Posterior vena cava (tissue), 2 donors: ENCODE measurements at places on chromosomes 6 and 20.
A peak's percentile ranks its signal among the peaks of the same experiment; 100 is the strongest.

DNA sequence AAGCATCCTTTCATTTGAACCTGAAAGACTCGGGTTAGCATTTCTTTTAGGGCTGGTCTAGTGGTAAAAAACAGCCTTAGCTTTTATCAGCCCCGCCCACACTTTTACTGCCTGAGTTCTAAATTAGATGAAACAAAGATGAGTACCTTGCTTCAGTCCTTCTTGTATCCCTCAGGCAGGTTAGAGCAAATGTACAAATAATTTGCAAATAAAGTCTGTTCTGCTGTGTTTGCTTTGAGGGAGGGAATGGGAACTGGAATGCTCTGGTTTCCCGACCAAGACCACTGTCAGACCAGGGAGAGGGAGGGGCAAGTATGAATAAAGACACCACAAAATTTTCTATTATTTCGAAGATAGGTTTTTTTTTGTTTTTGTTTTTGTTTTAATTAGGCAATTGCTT is 85.5 kb upstream of the FLRT3 start:
- no peak for DNase-seq

GRCh38 chr20:33418033-33418432 is 16.7 kb upstream of the CDK5RAP1 start:
- DNase-seq: no peak

DNA sequence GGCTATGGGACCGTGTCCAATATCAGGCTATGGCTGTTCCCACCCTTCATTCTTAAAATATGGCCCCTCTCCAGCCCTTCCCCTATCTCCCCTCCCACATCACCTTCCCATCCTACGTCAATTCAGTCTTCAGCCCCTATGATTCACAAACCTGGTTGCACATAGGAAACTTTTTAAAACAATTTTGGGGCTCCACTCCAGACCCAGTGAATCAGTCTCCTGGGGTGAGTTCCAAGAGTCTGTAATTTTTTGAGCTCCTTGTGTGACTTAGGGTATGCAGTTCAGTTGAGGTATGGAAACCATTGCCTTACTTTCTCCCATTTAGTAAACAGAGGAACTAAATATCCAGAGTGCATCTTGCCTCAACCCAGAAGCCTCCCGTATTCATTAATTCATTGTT is 5.5 kb downstream of the HNF4A start:
- no peak for DNase-seq

DNA sequence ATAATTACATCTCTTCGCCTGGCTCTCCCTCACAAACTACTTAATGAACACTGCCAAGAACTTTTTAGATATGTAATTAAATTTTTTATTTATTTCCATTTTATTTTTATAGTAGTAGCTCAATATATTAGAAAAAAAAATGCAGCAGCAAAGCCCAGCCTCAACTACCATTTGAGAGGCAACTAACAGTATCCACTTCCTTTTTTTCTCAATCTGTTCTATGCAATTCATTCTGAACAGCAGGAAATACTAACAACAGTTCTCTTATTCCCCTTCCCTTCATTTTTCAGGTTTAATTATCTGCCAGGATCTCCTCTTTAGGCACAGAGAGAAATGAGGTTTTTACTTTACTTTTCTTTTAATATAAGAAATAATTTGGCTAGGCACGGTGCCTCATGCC is 112.7 kb downstream of the ZNF217 start:
- DNase-seq: no peak

- DNase-seq: peak; percentile 72
Observed at GRCh38 chr6:35218021-35218420, 4.3 kb downstream of the SCUBE3 start.

GRCh38 chr6:27135087-27135657 is 112.3 kb upstream of the PRSS16 start:
- DNase-seq: no peak

- DNase-seq: no peak
Observed at GRCh38 chr20:16208443-16208842, 364.8 kb downstream of the KIF16B start.

DNA sequence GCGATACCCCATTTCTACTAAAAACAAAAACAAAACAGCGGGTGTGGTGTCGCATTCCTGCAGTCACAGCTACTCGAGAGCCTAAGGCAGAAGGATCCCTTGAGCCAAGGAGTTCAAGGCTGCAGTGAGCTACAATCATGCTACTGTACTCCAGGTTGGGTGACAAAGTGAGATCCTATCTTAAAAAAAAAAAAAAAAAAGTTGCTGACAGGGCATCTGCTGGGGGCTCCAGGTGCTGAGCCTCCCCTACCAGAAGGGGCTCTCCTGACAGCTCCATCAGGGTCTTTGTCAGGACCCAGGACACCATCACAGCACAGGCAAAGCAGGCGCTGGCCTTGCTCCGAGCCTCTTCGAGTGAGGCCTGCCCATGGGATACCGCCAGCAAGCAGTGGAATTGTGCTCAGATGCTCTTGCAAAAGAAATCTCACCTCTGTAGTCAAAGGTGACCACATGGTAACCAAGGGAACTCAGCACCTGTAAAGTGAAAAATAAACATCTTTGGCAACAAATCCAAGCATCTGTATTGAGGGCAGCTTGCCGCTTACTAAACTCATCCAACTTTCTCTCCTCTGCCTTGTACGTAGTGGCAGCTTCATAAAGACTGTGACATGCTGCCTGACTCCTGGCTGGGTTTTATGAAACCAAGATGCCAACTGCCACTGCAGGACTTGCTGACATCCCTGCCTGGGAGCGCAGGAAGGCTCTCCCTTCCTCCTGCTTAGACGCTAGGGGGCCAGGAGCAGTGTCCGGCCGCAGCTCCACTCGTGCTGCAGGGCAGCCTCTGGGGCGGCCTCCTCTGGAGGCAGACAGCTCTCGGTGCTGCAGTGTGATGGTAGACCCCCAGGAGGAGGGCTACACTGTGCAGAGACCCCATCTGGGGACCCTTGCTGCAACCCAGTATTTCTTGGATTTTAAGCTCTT is 66.9 kb downstream of the PYGB start:
- peak; percentile 52 for DNase-seq

DNA sequence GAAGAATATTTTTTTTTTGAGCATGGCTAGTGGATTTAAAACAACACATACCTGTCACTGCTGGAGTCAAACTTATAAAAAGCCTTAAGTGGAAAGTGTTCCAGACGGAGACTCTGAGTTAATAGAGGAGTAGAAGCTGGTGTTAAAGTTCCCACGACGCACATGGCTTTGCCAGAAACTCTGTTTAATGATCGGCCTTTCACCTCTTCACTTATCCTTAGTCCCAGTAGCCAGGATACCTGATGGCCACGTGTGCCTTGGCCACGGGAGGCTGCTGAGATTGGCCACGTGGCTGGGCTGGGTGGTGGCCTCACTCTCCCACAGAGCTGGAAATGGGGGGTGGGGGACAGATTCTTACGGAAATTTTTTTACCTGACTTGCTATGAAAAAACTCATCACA is 333.1 kb downstream of the ZFAND3 start:
- no peak for DNase-seq

DNA sequence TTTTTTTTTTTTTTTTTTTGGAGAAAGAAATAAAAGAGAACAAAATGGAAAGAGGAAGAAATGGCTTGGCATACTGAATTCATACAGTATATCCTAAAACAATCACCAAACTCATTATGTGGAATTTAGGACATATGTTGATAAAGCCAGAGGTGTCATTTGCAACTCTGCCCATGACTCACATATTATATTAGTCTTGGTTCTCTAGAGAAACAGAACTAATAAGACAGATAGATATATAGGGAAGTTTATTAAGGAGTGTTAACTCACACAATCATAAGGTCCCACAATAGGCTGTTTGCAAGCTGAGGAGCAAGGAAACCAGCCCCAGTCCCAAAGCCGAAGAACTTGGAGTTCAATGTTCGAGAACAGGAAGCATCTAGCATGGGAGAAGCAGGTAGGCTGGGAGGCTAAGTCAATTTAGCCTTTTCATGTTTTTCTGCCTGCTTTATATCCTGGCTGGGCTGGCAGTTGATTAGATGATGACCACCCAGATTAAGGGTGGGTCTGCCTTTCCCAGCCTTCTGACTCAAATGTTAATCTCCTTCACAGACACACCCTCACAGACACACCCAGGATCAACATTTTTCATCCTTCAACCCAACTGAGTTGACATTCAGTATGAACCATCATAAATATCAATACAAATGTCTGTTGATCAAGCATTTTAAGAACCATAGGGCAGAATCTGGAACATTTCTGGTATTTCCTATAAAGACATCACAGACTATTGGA is 102.3 kb downstream of the UBE3D start:
- no peak for DNase-seq

DNA sequence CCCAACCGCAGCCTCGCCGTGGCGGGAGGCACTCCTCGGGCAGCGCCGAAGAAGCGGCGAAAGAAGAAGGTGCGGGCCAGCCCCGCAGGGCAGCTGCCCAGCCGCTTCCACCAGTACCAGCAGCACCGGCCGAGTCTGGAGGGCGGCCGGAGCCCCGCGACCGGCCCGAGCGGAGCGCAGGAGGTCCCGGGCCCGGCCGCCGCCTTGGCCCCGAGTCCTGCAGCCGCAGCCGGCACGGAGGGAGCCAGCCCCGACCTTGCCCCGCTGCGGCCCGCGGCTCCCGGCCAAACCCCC is 525 bp downstream of the PNRC1 start:
- DNase-seq: no peak

DNA sequence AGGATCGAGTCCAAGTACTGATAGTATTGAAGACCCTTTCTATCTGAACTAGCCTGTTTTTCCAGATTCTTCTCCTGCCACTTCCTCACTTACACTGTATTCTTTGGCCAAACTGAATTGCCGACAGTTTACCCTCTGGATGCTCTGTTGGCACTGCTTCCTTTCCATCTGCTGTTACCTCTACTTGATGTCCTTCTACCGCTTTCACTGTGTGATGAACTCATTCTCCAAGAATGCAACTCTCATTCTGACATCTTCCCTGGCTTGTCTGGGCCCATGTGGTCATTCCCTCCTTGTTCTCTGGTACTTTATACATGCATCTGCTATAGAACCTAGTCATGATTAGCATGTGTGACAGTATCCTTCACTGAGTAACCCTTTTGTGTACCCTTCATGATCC is 16.3 kb downstream of the RPRD1B start:
- no peak for DNase-seq

DNA sequence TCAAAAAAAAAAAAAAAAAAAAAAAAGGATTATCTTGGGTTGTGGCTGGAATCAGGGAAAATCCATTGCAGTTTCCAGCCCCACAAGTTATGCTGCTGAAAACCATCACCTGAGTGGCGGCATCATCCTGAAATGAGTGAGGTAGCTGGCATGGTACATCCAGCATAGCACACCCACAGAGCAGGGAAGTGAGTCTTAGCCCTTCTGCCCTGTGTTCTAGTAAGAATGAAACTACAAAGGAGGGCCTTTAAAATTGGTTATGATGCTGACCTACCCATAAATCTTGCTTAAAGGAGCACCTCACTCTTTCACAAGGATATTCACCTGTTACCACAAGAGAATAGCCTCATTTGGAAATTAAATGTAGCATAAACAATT is 119.2 kb downstream of the NFATC2 start:
- DNase-seq: no peak

GRCh38 chr6:111759836-111760785 is 113.1 kb downstream of the FYN start:
- no peak for DNase-seq

DNA sequence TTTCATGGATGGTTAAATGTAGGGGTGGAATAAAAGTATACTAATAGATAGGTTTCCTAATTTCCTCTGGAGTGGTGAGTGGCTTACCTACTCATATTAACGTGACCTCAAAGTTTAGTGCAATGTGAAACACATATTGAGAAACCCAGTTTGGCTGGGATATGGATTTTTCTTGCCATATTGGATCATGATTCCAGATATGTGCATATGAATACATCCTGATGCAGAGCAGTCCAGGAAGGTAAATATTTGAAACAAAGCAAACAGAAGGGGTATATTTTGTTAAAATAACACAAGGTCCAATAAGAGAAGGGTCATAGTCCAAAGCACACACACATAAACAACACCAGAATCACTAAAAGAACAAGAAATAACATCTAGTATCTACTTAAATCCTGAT is 608.1 kb downstream of the PKHD1 start:
- no peak for DNase-seq

GRCh38 chr6:3351105-3351676 is 92.4 kb downstream of the PSMG4 start:
- peak; percentile 36 for DNase-seq

- no peak for DNase-seq
Observed at GRCh38 chr20:57024849-57025248, 241.6 kb downstream of the BMP7 start.

- DNase-seq: no peak
Observed at GRCh38 chr6:125671323-125671722, 78.1 kb upstream of the HEY2 start.

DNA sequence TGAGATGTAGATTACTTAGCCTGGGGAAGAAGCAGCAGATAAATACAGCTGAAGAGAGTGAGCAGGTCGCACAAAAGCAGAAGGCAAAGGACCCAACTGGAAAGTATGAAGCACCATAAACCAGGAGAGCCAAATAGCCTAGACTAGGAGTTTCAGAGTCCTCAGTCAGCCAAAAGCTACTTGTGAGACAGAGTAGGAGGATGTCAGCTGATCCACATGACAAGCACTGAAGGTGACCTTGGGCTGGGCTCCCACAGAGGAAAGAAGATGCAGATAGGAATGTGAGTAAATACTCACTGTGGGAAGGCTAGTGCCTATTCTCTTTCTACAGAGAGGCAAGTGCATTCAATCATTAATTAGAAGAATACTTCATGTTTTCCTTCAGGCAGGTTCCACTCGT is 274.0 kb upstream of the POU3F2 start:
- no peak for DNase-seq

DNA sequence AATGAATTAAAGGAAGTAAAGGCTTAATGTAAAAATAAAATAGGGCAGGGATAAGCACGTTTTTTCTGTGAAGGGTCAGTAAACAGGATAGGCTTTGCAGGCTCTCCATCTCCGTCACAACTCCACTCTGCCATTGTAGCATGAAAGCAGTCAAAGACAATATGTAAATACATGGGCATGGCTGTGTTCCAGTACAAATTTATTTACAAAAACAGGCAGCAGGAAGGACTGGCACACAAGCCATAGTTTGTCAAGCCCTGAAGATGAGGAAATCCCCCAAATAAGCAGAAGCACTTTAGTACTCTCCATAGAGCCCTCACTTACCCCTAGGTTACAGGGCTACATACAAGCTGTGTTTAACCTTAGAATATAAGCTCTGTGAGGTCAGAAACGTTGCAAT is 8.9 kb upstream of the FBXO9 start:
- no peak for DNase-seq

DNA sequence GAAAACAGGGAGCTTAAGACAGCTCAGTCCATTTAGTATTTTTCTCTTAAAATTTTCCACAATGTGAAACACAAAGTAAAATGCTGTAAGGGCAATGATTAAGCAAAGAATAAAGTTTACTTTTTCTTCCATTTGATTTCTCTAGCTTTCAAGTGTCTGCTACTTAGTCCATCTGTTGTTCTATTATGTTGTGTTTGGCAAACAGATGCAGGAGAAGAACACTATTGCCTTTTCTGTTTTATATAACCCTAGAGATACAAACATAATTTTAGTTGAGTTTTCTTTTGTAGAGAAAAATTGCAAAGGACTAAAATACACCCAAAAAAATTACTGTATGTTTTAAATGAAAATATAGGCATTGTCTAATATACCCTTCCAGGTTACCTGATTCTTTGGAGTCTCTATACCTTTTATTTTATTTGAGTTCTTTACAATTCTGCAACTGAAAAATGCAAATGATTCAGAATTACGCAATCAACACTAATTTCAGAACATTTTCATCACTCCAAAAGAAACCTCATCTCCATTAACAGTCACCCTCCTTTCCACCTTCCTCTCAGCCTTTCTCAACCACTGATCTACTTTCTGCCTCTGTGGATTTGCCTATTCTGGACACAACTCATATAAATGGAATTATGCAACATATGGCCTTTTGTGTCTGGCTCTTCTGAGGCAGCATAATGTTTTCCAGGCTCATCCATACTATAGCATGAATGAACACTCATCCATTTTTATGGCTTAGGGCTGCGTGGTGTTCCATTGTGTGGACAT is 96.9 kb downstream of the MKKS start:
- no peak for DNase-seq
